ENCODE measurements at places on chromosomes 2 and 18. TPM values are rescaled to one million over a fixed set of nuclear protein-coding genes. Genes with fewer than 3 reads are reported as not detected.
A peak's percentile ranks its signal among the peaks of the same experiment; 100 is the strongest.

GRCh38 chr18:55289775-55290174 is 298.2 kb downstream of the TCF4 start:
- DNase-seq = no peak

DNA sequence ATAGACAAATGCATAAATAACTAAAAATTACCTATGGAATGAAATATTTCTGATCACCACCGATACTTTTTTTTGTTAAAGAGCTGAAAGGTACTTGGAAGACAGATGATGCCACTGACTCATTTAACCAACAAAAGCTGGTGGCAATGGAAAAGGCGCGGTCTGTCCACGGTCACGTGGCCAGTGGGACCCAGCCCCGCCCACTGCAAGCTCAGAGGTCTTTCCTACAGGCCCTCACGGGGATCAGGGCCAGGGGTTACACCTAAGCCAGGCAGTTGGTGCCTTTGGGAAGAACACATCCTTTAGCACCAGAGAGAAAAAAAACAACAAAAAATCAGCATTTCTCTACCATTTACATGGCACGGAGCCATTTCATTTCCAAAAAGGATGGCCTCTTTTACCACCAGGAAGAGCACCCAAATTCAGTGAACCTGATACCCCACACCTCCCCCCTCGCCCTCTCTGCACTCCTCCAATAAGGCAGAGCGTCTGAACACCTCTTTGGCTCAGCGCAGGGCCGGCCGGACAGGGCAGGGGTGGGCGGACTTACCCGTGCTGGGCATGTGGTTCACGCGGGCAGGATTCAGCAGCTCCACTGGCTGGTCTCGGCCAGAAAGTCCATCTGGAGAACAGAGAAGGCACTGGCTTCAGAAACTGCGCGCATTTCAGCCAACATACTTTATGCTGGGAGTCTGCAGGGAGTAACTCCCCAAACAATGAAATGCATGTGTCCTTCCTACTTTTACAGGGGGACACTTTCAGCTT is 164.6 kb downstream of the HDAC4 start:
- DNase-seq = no peak

DNA sequence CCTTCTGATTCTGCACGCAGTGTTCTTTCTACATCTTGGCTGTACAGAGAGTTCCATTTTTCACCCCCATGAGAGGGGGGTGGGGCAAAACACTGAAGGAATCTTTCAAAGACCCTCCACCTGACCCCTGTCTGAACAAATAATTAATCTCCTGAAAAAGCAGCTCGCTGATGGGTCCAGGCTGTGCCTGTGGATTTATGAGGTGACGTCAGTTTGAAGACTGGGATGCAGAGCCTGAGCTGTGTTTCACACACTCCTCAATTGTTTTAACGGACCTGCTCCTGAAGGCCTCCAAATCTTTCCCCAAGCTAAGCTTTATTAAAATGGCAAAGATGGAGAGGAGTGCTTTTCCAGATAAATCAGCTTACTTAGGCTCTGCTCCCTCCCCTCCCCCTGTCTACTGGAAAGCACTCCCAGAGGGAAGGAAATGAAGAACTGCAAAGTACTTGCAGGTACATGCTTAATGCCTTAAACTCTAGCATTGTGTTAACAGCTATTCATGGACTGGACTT is 390.2 kb upstream of the TNP1 start:
- peak; percentile 46 for DNase-seq

DNA sequence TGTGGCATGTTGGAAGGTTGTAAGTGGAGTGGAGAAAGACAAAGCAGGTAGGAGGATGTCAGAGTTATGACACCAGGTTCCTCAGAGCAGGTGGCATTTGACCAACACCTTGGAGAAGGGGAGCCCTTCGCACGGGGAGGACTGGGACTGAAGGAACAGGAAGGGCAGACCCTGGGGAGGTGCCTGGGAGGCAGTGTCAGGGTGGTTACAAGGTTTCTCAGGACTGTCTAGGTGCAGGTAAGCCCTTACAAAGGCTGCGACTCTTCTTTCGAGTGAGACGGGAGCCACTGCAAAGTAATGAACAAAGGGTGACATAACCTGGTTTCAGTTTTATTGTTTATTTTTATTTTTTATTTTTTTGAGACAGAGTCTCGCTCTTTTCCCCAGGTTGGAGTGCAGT is 84.6 kb downstream of the EIF2AK3 start:
- no peak for DNase-seq

- peak; percentile 78 for DNase-seq
These were observed 418.0 kb upstream of the TNP1 start for GRCh38 chr2:217277646-217278398.

GRCh38 chr2:128550801-128551416 is 232.2 kb upstream of the HS6ST1 start:
- DNase-seq = no peak

- peak; percentile 21 for DNase-seq
These were observed 422.7 kb upstream of the TNP1 start for GRCh38 chr2:217282531-217282930.

Gene PLGLB2
- not detected for total RNA-seq

Gene CCDC74A
- total RNA-seq = 3.2 TPM

GRCh38 chr18:77105680-77106079 is 26.9 kb downstream of the MBP start:
- no peak for DNase-seq

All from bronchial epithelial cell (primary cell).